ENCODE measurements at places on chromosomes 11 and 22.

- no peak for DNase-seq
These were observed 817.8 kb upstream of the LUZP2 start for GRCh38 chr11:23679041-23679440.

GRCh38 chr11:36577859-36578258 is 10.1 kb downstream of the RAG1 start:
- DNase-seq = no peak

DNA sequence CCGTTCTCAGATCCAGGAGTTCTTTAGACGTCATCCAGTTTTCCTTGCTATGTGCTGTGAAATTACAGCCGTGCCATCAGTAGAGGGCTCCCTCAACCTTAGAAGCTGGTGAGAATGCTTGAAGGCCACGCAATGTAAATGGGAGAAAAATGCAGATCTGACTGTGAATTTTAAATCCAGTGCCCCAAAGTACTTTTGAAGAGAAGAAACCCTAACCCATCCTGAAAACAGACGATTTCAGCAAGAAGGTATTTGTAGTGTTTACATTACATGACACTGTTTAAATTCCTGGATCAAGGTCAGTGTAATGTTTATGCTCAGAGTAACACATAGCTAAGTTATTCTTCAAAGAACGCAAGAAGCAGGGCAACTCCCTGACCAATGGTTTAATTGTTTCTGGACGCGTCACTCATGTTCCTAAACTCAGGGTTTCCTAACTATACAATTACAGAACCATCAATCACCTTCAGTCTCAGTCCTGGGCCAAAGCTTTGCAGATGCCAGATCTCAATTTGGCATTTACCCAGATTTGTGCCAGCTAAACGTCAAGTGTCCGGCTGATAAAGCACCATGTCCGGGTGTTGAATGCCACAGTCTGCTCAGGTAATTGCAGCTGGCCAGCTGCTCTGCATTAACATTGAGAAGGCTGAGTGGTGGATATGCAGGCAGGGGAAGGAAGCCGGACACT is 38.2 kb downstream of the ADAMTS8 start:
- no peak for DNase-seq

DNA sequence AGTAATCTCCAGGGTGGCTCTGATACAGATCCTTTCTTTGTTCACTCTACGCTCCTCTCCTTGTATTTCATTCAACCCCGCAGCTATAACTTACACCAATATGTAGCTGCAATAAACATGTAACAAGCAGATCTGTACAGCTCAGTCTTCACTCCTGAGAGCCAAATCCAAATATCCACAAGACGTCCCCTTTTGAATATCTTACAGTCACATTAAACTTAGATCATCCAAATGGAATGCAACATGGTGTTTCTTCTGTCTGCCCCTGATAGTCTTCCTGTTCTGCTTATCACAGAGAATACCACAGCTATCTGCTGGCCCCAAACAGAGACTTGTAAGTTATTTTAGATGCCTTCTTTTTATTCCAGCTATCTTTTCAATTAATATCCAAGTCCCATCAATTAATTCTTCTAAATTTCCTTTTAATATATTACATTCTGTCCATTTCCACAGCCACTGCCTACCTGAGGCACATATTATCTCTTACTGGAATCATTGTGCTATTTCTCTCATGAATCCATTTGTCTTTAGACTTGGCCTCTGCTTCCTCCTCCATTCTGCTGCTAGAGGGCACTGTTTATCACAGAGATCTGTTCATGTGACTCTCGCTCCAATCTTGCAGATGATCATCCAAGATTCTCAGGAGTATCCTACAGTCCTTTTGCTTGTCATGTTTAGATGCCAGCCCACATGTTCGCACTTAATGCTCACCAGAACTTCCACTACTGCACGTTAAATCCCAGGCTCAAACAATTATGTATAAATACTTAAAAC is 908.6 kb downstream of the NTM start:
- no peak for DNase-seq

DNA sequence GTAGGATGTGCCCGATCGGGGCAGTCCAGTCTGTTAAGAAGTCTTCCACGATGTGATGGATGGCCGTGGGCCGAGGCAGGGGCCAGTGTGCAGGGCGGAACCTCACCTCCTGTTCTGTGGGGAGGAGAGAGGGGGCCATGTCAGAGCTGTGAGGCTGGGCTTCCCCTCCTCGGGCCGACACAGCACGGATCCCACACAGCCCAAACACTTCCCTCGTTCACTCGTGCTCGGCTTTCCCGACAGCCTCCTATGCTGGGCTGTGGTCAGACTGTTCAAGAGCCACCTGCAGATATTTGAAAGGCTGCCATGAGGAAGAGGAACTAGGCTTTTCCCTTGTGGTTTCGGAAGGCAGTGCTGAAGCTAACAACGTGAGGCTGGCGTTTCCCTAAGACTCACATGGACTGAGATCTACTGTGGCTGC is 12.3 kb upstream of the TXN2 start:
- no peak for DNase-seq
